Hematopoietic multipotent progenitor cell (in vitro differentiated cells): ENCODE measurements at places on chromosomes 3 and 15.

- DNase-seq: peak; percentile 57
These were observed 83.7 kb downstream of the ETV5 start for GRCh38 chr3:186025161-186025560.

- no peak for DNase-seq
These were observed 22.8 kb upstream of the SSR3 start for GRCh38 chr3:156577736-156578135.

DNA sequence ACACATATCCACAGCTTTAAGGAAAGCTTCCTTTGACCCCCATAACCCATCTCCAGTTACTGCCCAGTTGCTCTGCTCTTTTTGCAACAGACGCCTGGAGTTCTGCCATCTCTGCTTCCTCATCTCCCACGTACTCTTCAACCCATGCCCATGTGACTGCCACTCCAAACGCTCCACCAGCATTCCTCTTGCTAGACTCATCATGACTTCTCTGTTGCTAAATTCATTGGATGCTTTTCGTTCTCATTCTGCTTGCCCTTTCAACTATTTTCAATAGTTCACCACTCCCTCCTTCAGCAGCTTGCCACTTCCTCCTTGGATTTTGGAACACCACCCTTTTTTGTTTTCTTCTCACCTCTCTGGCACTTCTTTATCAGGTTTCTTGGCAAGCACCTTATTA, 2.7 kb upstream of the KNSTRN start:
- DNase-seq: no peak

DNA sequence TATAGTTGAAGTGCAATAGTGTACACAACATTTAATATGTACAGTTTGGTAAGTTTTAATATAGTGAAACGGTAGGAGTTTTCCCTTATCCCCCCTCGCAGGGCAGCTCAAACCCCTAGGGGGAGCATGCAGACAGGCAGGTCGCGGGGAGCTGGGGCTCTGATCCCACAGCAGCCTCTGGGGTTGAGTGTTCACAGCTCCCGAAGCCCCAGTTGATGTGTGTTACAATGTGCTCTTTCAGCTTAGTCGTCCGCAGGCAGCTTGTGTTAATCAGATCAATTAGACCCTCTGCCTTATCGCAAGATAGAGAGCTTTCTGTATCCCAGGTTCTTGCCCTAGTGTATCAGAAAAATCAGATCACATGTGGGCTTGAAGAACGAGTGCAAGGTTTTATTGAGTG, 143.1 kb upstream of the CHRNA7 start:
- peak; percentile 10 for DNase-seq

- no peak for DNase-seq
These were observed 435 bp downstream of the IL17RB start for GRCh38 chr3:53846851-53847155.

- no peak for DNase-seq
These were observed 14.1 kb upstream of the ETV5 start for GRCh38 chr3:186123012-186123411.

DNA sequence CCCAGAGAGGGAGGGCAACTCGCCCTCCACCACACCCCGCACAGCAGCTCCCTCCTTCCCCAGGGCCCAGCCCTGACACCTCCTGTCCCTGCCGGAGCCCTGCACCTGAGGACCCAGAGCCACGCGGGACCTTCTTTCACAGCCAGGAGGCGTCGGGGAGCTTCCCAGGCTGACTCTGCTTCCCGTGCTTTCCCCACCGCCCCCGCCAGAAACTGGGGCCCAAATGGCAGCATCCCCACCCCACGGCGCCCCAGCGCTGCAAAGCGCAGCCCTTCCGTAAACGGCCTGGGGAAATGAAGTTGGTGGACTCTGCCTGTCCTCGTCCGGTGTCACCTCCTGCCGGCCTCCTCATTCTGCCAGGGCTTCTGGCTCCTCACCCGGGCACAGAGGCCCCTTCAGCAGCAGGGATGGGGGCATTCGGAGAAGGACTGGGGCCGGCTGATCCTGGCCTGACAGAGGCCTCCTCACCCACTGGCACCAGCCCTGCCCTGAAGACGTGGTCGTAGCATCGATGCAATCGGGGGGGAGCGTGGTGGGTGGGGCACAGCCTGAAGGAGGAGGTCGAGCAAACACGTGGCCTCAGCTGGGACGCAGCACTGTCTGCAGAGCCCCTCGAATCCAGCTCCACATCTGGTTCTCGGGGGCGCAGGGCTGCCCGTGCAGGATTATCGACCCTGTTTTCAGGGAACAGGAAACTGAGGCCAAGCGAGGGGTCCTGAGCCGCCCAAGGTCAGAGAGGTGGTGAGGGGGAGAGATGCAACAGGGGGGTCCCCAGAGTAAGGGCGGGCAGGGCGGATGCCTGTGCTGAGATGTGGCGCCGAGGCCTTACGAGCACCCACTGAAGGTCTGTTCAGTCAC, 235.4 kb downstream of the XXYLT1 start:
- no peak for DNase-seq

- no peak for DNase-seq
These were observed 693.0 kb downstream of the NR2F2 start for GRCh38 chr15:97023488-97023844.

- no peak for DNase-seq
These were observed 94.6 kb downstream of the THRB start for GRCh38 chr3:24400015-24400414.

GRCh38 chr3:13686367-13687160, 137.6 kb downstream of the FBLN2 start:
- DNase-seq: no peak

GRCh38 chr3:85482213-85482490, 523.4 kb downstream of the CADM2 start:
- DNase-seq: no peak

GRCh38 chr3:184466413-184466960, 86.6 kb downstream of the CHRD start:
- no peak for DNase-seq

DNA sequence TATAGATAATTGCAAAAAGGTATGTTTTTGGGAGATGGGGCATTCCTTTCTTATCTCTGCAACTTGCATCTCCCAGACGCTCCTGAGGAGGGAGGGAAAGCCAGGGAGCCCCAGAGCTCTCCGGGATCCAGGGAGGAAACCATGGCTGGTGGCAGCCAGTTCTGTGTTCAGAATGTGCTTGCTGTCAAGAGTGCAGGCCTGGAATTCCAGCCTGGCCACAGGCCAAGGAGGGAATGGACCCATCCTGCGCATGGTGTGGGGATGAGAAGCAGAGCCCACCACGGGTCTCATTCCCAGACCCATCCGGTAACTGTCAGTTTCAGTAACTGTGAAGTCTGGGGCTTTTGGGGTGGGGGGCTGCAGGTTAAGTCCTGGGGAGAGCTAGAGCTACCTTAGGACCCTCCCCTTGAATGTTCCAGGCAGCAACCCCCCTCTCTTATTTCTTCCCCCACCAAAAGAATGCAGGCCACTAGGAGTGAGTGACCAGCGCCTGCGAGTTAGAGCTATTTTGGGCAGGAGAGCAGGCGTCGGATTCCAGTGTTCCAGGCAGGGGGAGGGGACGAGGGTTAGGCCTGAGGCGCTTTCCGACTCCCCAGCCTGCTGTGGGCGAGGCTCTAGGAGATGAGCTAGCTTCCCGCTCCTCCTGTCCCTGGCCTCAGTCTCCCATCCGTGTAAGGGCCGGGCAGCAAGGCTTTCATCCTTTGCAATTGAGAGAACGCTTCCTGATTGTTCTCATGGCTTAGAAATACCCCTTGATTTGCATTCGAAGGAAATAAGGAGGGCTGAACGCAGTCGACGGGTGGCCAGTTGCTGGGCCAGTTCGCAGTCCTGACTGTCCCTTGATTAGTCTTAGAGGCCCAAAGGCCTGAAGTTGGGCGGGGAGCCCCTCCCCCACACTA, 781 bp upstream of the DAG1 start:
- DNase-seq: no peak

- DNase-seq: no peak
These were observed 497.0 kb downstream of the SQOR start for GRCh38 chr15:46131876-46132275.

DNA sequence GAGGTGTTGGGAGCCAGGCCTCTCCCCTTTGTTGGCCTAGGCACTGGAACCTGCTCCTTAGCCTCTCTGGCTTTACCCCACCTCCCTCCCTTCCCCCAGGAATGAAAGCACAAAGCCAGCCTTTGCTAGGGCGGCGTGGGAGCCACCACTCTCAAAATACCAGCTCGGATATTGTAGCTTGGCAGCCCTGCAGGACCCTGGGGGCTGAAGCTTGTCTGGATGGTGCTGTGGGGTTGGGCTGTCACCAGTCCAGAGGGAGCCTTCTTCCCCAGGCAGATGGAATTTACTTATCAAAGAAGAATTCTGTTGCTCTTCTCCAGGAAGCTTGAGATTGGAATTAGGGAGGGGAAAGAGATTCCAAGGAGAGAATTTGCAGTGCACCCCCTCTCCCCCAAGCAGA, 14.9 kb upstream of the GRM2 start:
- no peak for DNase-seq

DNA sequence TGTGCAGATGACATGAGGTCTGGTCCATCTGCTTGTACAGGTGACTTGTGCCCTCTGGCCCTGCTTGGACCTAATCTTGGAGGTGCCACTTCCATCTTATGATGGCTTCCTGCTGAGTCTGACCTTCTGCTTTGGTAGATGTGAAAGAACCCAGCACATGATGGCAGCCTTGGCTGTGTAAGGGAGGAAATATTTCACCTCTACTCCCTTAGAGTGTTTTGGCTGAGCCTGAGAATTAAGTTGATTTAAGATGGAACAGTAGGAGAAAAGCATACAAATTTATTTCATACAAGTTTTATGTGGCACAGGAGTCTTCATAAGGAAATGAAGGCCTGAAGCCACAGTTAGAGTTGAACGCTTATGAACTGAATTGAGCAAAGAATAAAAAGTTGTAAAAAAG, 27.6 kb upstream of the CDCP1 start:
- DNase-seq: no peak

DNA sequence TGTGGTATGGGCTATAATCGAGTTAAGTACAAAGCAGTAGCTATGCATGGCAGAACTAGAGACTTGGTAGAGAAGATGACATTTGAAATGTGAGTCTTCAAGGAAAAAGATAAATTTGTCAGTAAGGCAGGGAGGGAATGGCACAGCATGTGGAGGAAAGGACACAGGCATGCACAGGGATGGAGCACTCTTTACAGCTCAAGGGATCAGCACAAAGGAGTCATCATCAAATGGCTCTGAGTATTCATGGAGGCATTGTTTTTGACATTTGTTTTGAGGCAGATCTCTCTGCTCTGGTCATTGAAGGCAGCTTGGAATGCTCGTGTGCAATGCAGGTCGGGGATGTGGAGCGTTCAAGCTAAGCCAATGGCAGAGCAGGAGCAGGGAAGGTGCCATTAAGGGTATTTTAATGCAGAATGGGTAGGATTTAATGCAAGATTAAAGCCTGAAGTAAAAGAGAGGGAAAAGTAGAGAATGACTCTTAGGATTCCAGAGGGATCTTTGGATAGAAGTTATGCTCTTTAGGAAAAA, 213.0 kb downstream of the MYRIP start:
- no peak for DNase-seq

GRCh38 chr3:122916580-122916979, 111.0 kb downstream of the SEMA5B start:
- DNase-seq: no peak

GRCh38 chr15:50077176-50077575, 41.9 kb downstream of the ATP8B4 start:
- no peak for DNase-seq

DNA sequence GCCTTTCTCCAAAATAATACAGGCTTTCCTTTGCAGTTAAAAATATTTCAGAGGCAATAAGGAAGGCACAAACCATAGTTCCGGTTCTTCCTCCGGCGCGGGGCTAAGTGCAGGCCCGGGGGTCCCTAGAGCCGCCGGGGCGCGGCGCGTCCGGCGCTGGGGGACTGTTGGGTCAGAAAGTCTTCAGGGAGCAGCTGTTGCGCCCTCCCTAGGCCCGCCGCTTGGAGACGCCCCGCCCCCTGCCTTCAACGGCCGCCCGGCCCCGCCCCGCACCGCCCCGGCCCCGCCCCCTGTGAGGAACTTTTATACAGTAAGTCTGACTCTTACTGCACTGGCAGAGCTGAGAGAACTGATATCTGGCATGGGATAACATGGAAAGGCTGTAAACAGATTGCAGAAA, 283.1 kb upstream of the ARL6 start:
- DNase-seq: no peak

GRCh38 chr3:133509488-133509887, 64.0 kb upstream of the CDV3 start:
- no peak for DNase-seq

DNA sequence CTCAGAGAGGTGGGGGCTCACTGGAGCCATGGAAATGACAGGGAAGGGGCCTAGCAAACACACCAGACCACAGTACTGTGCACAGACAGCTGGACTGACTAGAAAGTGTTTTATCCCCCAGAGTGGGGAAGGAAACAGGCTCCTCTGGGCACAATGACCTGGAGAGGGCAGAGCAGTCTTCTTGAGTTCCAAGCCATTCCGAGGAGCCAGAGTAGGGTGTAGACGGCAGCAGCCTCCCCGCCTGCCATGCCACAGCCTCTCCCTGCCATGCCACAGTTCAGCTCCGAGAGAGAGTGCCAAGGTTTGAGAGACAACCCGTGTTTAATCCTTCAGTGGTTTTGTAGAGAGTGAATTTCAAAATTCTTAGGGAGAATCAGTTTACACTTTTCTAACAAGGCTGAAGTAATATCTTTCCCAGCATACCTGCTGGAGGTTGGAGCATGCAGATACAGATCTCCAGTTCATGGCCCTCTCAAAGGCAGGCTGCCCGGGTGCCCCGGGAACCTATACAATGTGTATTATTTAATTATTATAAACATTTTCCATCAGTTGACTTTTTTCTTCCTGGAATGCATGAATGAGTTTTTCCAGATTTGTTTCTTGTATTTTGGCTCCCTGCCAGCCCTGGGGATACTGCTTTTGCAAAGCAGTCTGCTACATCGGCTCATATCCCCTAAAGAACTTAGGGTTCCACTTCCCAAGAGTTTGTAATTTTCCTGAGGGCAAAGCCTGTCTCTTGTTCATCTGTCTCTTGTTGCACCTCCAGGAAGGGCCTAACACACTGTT, 3.2 kb downstream of the PODXL2 start:
- DNase-seq: no peak

DNA sequence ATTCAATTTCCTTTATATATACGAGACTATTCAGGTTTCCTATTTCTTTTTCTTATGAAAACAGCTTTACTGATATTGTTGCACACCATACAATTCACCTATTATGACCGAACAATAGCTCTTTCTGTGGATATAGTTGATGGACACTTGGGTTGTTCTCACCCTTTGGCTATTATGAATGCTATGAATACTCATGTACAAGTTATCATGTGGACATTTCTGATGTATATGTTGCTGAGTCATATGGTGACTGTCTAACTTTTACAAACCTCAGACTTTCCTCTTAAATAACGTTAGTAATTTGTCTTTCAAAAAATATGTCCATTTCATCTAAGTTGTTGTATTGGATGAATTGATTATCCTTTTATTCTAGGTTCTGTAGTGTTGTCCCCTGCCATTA, 15.7 kb upstream of the USF3 start:
- no peak for DNase-seq

DNA sequence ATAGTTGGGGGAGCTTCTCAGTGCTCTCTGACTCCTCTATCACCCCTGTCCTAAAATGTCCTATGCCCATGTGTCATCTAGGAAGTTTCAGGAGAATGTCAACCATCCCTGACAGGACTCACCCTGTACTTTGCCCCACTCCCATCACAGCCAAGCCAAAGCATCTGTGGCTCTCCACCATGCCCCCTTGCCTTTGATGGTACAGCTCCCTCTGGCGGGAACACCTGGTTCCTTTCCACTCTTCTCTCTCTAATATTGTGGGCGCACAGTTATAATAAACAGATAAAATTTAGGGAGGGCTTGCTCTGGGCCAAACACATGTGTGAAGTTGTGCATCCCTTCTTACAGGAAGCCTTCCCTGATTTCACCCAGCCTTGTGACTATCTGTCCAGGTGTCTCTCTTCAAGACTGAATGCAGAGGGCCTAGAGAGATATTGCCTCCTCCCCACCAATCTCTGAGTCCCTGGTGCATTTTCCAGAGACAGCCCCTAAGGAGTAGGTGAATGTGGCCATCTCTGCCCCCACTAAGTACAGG, 62.8 kb downstream of the ISG20 start:
- DNase-seq: no peak
